ENCODE measurements at places on chromosomes 4 and X.

DNA sequence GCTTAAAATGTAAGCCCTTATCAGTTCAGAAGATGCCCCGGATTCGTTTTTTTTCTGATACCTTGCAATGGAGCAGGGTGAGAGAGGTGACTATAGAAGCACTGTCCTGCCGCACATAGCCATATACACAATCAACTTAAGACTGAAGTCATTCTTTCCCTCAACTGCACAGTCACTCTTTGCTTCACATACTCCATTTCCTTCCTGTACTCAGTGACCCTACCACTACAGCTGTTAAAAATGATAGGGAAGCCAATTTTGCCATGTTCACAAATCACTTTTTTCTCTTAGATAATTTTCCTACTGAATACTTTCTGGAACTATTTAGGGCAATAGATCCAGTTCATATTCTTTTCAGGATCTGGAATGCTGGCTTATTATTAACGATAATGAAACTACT, 300.0 kb downstream of the ANK2 start:
- no peak for DNase-seq

DNA sequence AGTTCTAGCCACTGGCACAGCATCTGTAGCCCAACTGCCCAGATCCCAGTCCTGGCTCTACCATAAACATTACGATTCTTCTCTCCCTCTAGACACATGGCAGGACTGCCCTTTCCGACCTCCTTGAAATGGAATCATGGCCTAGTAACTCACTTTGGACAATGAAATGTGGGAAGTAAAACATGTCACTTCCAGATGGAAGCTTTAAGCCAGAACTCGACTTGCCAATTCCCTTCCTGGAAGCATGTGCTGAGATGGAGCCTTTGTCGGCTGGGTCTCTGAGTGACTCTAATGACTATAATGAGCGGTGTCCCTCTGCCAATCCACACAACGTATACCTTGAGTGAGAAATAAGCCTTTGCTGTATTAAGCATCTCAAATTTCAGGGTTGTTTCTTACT, 34.7 kb downstream of the SH3RF1 start:
- DNase-seq = no peak

DNA sequence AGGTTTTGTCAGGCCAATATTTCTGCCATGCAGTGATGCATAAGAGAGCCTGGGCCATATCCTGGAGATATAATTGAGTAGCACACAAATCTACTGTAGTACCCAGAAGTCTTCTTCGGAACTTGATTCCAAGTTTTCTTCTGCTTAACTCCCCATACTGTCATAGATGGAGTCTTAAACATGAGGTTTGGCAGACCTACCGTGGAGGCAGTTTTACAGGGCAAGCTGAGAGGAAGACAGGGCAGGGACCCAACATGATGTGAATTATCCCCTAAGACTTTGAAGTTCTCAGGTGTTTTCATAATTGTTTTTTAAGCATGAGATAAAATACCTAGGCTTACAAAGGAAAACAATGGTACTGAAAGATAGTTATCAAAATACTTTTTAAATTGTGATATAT, 18.2 kb downstream of the NHSL2 start:
- DNase-seq = no peak

DNA sequence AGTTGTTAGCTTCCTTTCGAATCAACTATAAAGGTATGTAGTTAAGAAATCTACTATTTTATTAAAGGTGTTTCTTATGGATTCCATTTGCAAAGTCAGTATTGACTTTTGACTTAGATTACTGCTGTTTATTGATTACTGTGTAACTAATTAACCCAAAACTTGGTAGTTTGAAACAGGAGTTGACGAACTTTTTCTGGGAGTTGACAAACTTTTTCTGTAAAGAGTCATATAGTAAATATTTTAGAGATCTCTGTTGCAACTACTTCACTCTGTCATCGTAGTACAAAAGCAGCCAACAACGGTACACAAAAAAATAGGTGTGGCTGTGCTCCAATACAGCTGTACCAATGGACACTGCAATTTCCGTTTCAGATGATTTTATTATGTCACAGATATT, 30.2 kb downstream of the AGA start:
- DNase-seq = no peak

GRCh38 chrX:150062292-150063137, 124.2 kb upstream of the EOLA2 start:
- DNase-seq = no peak
